Activated naive CD4-positive, alpha-beta T cell treated with anti-CD3 and anti-CD28 coated beads, Interleukin-2, amount 10 ng/mL, durations not matched to agents 7 days and 5 days (primary cell): ENCODE measurements at places on chromosomes 11 and 22.

GRCh38 chr11:108958368-108959104 is 293.7 kb downstream of the DDX10 start:
- DNase-seq: no peak

DNA sequence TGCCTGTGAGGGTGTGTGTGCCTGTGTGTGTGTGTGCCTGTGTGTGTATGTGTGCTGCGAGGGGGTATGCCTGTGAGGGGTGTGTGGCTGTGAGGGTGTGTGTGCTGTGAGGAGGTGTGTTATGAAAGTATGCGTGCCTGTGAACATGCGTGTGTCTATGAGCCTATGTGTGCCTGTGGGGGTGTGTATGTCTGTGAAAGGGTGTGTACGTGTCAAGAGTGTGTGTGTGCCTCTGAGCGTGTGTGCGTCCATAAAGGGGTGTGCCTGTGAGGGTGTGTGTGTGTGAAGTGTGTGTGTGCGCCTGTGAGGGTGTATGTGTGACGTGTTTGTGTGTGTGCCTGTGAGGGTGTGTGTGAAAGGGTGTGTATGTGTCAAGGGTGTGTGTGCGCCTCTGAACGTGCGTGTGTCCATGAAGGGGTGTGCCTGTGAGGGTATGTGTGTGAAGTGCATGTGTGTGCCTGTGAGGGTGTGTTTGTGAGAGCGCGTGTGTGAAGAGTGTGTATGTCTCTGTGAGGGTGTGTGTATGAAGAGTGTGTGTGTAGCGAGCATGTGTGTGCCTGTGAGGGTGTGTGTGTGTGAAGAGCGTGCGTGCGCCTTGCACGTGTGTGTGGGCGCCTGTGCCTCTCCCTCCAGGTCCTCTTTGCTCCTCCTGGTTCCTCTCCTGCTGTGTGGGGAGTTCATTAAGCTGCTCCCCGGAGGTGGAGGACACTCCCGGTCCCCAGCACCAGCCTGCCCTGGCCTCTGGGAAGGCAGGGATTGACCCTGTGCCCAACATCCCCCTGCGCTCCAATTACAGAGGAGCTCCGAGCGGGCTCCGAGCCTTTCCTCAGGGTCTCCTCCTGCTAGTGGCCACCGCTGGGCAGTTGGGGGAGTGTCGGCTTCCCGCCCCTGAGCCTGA is 53.3 kb downstream of the CACNA1I start:
- no peak for DNase-seq

DNA sequence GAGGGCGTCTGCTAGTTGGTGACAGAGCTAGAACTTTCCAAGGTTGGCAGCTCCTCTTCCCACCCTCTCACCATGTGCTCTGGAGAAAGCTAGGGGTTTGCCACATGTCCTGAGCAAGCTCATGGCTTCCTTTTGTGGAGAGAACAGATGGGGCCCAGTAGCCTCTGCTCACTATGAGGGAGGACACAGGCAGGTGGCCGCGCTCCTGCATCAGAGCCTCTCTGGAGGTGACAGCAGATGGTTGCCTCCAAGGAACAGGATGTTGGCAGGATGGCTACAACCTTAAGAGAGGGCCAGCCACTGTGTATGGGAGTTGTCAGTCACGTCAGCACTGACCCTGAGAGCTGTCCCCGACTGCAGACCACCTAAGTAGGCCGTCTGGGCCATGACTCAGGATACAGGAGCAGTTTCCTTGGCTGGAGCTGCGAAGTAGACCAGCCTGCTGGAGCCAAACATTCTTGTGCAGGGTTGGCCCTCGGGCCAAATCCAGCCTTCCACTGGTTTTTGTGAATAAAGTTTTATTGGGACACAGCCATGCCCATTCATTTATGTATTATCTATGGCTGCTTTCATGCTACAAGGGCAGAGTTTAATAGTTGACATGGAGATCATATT is 28.0 kb downstream of the SGSM1 start:
- no peak for DNase-seq

DNA sequence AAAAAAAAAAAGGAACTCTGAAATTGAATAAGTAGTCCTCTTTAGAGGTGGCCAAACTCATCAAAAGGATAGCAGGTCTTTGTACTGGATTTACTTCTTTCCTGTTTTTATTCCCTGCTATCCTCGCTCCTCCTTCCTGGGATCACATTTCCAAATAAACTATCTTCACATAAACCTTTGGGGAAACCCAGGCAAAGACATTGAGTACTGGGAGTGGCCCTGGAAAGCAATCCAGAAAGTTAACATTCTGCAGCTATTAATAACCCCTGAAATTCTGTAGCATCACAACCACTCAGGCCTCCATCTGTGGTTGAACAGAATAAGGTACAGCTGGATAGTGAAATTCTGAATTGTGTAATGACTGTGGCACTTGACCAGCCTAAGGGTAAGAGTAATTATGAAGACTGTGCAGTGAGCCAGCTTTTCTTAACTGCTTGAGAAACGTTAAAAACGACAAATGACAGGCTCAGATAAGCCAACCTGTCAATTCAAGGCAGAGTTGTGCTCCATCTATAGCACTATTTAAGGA is 58.8 kb downstream of the ISX start:
- DNase-seq: no peak

- DNase-seq: no peak
Observed at GRCh38 chr11:1402355-1403077, 12.8 kb downstream of the BRSK2 start.

DNA sequence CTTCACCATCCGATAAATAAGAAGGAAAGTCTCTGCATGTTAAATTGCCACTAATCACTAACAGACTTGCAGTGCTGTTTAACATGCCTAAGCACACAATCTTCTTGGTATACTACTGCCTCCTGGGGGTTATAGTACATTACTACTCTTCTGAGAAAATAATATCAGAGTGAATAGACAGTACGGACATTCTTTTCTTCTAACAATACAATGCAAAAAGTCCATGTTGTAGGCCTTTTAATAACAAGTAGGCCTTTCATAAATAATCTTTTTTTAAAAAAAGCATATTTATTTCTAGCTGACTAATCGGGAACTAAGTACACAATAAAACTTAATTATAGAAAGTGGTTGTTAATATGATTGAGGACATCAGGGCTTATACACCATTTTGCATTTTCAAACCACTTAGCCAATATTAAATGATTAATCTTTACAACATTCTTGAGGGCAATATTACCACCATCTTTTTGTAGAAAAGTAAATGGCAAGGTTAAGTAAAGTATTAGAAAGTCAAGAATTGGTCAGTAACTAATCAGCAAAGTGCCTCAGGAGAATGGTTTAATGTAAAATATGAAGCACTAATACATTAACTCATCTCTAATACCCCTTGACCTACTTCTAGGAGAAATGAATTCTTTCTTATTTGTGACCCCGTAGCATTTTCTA is 84.7 kb downstream of the TTC28 start:
- DNase-seq: no peak

DNA sequence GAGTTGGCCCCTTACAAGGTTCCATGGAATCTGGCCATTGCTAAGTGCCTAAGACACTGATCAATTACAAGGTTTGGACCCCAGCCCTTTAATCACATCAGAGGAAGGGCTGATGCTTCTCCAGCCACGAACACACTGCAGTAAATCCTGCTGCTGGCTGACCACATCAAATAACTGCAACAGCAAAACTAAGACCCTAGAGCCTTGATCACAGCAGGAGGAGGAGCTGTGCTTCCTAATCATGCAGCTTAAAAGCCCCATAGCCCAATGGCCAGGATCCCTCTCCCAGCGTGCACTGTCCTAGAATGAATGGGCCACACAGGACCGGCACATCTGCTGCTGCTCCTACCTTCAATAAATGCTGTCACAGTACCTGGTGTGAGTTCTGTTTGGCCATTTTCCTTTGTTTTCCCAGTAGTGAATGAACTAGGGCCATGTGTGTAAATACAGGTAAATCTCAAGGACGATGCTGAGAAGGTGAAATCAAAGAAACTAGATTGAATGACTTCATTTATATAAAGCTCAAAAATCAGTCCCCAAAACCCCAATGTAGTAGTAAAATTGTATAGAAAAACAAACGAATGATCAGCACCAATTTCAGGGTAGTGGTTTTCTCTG is 12.7 kb downstream of the ZP1 start:
- DNase-seq: no peak
